ENCODE measurements at places on chromosomes 1 and 21. TPM values are rescaled to one million over a fixed set of nuclear protein-coding genes. Genes with fewer than 3 reads are reported as not detected.

TPTE gene
- polyA plus RNA-seq, result not detected

NTRK1 gene
- 4.0 TPM for polyA plus RNA-seq

HTR1D gene
- not detected for polyA plus RNA-seq

C1orf116 gene
- polyA plus RNA-seq, result 2.3 TPM

AQP10 gene
- not detected for polyA plus RNA-seq

Measured in adipose tissue (tissue), 3 donors.